ENCODE measurements at places on chromosomes 2 and 18.

- DNase-seq: no peak
Measured at GRCh38 chr2:225630824-225631533, 231.5 kb downstream of the NYAP2 start.

- DNase-seq: no peak
Measured at GRCh38 chr2:183162362-183162761, 38.1 kb downstream of the NUP35 start.

GRCh38 chr2:69755862-69756467, 14.0 kb downstream of the ANXA4 start:
- DNase-seq: no peak

DNA sequence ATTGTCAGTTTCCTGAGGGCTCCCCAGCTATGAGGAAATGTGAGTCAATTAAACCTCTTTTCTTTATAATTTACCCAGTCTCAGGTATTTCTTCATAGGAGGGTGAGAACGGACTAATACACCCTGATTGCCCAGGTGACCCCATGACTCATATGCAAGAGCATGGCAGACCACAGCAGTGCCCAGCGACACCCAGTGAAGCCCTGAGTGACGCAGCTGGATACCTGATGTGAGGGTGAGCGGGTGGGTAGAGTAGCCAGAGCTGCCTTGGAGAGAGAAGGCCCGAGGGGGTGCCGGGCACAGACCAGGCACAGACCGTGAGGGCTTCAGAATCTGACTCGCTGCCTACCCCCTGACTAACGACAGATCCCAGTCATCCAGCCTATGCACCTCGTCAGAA, 15.4 kb downstream of the ALPG start:
- no peak for DNase-seq

DNA sequence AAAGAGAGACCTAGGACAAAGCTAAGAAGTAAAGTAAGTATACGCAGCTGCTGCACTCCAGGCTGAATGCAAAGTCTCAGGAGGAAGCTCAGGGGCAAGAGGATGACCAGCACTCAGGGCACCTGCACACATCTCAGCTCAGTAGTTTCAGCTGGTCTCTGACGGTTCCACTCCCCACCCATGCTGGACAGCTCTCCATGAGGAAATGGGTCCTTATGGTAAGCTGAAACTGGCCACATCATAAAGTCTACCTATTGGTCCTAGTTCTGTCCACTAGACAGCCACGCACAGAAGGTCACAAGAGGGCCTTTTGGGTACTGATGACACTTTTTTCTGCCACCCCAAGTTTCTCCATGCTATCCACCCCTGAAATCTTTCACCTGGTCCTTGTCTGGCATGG, 215.3 kb downstream of the TTC32 start:
- no peak for DNase-seq

DNA sequence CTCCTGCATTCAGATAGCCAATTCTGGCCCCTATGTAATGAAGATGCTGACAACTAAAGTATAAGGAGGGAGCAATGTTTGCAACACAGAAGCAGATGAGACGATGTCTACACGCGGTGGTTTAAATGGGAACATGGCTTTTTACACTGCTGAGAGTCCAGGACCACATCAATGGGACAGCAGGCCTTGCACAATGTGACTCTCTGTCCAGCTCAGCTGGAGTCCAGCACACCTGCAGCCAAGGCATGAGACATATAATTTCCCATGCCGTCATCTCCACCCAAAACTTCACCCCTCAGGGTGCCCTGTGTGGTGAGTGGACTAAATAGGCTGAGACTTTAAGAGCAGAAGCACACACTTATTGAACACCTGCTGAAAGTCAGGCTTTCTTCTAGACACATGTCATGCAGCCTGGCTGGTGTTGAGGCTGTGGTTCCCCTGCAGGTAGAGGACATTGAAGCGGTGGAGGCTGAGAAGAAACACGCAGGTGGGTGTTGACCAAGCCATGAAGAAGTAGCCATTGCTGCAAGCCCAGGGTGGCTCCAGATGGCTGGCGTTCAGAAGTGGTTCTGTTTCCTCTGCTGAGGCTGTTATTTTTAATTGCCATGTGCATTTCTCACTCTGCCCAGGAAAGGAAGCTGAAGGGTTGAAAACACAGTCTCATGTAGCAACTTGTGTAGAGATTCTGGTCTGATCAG, 345.6 kb downstream of the MYCN start:
- DNase-seq: no peak

GRCh38 chr2:239266779-239267287, 134.0 kb downstream of the HDAC4 start:
- no peak for DNase-seq

DNA sequence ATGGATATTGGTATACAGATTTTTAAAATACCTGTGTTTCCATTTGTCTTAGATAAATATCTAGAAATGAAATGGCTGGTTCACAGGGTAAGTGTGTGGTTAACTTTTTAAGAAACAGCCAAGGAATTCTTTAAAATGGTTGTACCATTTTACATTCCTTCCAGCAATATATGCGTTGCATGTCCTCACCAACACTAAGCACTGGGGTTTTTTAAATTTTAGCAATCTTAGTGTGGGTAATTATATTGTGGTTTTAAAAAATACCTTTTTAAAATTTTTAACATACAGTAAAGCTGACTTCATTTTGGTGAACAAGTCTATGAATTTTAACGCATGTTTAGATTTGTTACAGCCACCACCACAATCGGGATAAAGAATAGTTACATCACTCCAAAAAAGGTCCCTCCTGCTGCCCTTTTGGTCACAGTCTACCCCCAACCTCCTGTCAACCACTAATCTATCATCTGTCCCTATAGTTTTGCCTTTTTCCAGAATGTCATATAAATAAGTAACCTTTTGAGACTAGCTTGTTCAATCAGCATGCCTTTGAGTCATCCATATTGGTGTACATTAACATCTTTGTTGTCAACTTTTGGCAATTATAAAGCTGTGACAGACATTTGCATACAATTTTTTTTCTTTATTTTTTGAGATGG, 128.1 kb upstream of the MSTN start:
- DNase-seq: no peak

- DNase-seq: no peak
Measured at GRCh38 chr2:11158916-11159573, 3.8 kb downstream of the SLC66A3 start.

- DNase-seq: no peak
Measured at GRCh38 chr18:68181956-68182355, 533.0 kb downstream of the TMX3 start.

- no peak for DNase-seq
Measured at GRCh38 chr2:166972002-166972401, 83.7 kb downstream of the XIRP2 start.

DNA sequence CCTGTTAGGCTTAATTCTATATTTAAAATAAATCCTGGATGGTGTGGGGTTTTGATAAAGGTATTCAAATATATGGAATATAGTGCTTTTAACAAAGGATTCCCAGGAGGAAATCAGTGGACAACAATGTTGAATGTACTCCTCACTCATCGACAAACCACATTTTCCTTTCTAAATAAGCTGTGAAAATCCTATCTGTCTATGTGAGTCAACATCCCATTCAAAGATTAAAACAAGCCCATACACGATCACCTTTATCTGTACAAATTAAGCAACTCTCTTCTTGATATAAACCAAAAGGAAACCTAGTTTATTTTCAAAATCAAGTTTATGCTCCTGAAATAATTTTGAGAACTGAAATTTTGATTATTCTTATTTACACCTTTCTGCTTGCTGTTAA, 153.4 kb downstream of the ERBB4 start:
- DNase-seq: no peak

DNA sequence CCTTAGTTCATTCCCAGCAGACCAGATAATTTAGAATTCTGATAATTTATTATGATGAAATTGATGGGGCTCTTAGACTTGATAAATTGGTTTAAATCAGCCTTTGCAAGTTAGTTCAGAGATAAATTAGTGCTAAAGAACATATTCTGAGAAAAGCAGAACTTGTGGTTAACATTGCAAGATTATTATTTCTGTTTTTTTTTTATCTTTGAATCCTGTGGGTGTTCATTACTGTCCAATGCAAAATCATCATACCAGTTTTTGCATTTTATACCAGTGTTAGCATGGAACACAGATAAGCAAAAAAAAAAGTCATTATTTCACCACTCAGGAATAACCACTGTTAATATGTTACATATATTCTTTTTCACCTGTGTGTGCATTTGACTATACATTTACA, 9.1 kb downstream of the SEPTIN2 start:
- DNase-seq: no peak

DNA sequence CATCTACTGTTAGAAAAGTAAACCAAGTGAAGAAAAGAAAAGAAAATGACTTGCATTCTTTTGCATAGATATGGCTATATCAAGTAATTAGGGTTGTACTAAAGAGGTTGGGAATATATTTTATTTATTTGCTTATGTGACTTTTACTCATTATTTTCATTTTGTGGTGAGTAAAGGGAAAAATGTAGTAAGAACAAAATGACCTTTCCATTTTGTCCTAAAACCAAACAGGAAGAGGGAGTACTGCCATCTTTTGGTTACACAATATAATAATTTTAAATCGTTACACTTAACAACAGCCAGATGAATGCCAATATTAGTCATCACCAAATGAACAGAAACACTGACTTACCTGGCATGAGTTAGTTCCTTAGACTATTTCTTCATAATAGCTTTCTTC, 47.3 kb upstream of the NDUFV2 start:
- no peak for DNase-seq

- DNase-seq: no peak
Measured at GRCh38 chr18:46199515-46200147, 95.4 kb downstream of the HAUS1 start.

DNA sequence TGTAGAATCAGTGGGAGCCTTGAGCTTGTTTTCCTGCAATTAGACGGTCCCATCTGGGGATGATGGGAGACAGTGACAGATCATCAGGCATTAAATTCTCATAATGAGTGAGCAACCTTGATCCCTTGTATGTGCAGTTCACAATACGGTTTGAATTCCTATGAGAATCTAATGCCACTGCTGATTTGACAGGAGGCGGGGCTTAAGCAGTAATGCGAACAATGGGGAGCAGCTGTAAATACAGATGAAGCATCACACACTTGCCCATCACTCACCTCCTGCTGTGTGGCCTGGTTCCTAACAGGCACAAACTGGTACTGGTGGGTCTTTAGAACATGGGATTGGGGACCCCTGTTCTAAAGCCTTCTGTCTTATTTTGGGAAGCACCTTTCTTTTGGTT, 17.9 kb upstream of the NYAP2 start:
- no peak for DNase-seq

All from right kidney (tissue), 9 donors.